Smooth muscle cell of the umbilical artery (primary cell): ENCODE measurements at places on chromosomes 13 and 19. TPM values are rescaled to one million over a fixed set of nuclear protein-coding genes. Genes with fewer than 3 reads are reported as not detected.

The RGL3 gene
- total RNA-seq, result 0.30 TPM in 1 of 2 replicates, not detected in the other

The ZNF667 gene
- total RNA-seq, result 9.2 and 10.0 TPM in 2 replicates

The FGF21 gene
- total RNA-seq, result not detected in 2 replicates

The CEACAM5 gene
- not detected in 2 replicates for total RNA-seq

The FXYD3 gene
- total RNA-seq, result not detected in 2 replicates

The GRIK5 gene
- under 0.01 and 0.09 TPM in 2 replicates for total RNA-seq

The ADGRE3 gene
- total RNA-seq, result not detected in 2 replicates

The LILRB3 gene
- not detected in 2 replicates for total RNA-seq
